ENCODE measurements at places on chromosomes 1 and 21.

- DNase-seq: no peak
Measured at GRCh38 chr1:8427986-8428385, 110.1 kb downstream of the SLC45A1 start.

DNA sequence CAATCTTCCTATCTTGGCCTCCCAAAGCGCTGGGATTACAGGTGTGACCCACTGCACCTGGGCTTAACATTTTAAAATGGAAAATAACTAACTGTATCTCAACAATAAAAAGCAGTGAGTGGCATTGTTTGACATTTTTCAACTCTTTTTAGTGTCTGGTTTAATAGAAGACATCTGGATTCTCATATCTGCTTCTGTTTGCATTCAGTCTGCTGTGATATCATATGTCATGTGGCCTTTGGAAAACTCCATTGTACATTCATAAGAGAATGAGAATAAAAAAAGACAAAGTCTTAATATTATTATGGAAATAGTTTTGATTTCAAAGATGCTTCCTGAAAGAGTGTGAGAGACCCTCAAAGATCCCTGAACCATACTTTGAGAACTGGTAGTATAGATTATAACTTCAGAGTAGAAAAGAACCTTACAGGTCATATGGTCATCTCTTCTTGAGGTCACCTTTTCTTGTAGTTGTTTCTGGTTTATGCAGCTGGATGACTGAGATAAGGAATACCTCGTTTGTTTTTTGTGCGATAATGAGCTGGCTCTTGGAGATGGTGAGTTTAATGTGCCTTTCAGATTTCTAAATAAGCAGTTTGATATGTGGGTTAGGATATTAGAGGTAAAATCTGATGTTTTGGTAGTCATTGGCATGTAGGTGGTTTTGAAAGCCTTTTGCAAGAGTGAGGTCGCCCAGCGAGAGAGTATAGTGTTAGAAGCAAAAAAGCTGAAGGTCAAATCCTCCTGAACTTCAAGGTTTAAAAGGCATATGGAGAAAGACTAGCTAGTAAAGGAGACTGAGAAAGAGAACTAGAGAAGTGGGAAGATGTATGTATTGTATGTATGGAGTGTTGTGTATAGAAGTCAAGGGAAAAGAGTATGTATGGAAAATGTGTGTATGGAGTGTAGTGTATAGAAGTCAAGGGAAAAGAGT lies 17.2 kb downstream of the CEP350 start:
- DNase-seq: no peak

DNA sequence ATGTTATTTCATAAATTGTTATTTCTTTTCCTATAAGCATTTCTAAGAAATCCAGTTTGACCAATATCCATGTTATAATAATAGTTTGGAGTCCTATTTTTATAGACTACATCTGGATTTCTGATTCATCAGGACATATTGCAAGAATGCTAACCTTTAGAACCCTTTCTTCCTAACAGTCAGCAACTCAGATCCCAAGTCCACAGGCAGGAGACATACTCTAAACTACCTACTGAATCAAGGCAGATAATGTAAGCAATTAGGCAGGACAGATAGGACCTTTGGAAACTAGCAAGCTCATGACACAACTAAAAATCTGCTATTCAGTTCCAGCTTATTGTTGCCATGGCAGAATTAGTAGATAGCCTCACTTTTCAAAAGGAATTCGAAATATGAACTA lies 104.1 kb downstream of the DENND1B start:
- no peak for DNase-seq

DNA sequence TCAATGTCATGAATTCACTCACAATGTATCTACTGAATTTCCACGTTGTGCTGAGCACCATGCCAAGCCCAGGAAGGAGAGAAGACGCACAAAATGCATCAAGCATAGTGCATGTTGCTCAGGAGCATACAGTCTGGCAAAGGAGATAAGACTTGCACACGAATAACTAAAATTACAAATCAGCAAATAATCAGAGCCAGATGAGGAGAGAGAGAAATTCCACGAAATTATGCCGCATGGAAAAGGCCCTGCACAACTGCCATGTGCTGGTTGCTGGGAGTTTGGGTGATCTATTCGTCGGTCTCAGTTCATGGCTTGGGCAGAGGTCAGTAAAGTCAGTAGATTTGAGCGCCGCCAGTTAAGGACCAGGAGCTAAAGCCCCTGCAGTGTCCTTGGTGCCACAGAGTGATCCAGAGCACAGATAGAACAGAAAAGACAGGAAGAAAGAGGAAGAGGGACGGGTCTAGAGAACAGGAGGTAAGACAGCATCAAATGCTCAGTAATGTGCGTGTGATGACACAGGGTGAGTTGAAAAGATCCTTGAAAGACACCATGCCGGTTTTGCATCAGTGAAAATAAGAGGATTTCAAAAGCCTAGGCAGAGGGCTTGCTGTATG lies 55.1 kb upstream of the ZNF281 start:
- DNase-seq: no peak

DNA sequence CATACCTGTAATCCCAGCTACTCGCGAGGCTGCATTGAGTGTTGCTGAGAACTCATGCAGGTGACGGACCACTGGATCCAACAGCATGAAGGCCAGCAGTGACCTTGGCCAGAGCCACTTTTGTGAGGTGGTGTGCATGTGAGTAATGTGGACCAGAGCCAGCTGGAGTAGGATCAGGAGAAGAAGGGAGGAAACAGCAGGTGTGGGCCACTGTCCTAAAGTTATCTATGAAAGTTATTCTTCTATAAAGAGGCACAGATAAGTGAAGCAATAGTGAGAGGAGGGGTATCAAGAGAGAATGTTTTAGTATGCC lies 47.8 kb downstream of the TCP10L start:
- no peak for DNase-seq
